ENCODE measurements at places on chromosomes 11 and 22. TPM values are rescaled to one million over a fixed set of nuclear protein-coding genes. Genes with fewer than 3 reads are reported as not detected.

DNA sequence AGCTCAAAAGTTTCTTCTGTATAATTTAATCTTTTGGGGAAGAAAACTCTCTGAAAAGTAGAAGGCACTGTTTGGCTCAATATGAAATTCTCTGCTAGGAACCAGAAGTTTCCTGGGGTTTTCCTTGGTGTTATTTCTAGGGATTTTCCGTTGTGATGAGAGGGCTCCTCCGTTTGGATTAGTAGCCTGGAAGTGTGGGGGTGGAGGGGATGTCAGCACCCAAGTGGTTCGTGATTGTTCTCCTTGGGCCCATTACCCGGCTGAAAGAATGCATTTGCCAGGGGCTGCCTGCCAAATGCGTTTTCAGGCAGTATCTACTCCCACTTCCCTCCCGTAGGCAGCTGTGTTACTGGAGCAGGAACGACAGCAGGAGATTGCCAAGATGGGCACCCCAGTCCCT, 4.3 kb downstream of the SF3B2 start:
- DNase-seq: no peak

DNA sequence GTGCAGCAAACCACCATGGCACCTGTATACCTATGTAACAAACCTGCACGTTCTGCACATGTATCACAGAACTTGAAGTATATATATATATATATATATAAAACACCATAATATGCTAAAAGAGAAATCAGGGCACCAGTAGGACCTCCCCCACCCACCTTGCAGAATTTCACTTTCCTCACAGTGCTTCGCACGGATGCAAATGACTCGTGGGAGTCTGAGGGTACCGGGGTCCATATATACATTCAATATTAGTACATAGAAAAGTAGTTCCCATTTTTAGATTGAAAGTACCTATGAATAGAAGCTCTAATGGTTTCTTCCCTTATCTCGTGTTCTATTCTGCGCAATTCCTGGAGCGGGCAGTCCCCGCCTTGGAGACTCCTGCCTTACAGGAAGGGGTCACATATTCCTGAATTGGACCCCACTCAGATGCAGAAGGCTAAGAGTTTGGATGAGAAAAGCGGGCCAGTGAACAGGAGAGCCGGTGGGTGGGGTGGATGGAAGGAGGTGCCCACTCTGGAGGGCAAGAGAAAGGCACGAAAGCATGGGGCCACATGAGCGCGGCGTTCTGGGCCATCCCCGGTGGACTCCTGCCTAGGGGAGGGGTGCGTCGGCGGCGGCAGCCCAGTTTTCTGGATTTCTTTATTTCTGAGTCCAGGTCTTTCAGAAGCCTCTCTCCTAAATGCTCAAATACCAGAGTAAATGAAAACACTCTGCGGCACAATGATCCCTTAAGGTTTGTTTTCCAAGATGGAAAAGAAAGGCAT, 136.3 kb downstream of the ETS1 start:
- DNase-seq: no peak

The AMPD3 gene
- total RNA-seq: 3.9 TPM

The LINC01488 gene
- not detected for total RNA-seq

The SLC25A18 gene
- not detected for total RNA-seq

DNA sequence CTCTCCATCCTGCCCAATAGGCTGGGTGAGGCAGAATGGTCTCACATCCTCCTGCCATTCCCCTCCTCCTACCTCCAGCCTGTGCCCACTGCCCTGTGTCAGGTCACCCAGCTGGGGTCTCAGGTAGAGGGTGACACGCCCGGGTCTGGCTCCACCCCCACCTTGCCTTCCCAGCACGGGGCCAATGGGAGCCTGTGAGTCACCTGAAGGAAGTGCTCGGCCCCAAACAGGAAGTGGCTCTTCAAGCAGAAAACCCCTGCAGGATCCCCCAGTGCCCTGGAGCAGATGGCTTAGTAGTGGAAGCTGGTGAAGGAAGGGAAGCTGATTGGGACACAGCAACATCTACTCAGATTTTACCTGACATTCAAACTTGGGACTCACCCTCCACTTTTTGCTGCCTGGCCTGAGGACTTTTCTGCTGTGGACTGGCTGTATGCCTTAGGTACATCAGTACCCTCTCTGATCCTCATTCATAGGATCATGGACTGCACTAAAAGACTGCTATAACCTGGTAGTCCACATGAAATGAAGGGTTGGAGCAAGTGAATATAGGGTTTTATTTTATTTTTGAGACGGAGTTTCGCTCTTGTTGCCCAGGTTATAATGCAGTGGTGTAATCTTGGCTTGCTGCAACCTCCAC, 33.4 kb downstream of the GDPD5 start:
- peak; percentile 76 for DNase-seq

- no peak for DNase-seq
Observed at GRCh38 chr22:24427500-24428164, at the start of gene ADORA2A. TSS of gene ADORA2A (plus strand) at chr22:24427599. CDS start at chr22:24433405, 5,806 bp downstream.

All from A172 (cell line).